ENCODE measurements at places on chromosomes 13 and 19.

- DNase-seq: no peak
Measured at GRCh38 chr19:15722956-15723355, 4.9 kb upstream of the OR10H2 start.

- DNase-seq: no peak
Measured at GRCh38 chr13:48720621-48721020, 66.9 kb downstream of the CYSLTR2 start.

DNA sequence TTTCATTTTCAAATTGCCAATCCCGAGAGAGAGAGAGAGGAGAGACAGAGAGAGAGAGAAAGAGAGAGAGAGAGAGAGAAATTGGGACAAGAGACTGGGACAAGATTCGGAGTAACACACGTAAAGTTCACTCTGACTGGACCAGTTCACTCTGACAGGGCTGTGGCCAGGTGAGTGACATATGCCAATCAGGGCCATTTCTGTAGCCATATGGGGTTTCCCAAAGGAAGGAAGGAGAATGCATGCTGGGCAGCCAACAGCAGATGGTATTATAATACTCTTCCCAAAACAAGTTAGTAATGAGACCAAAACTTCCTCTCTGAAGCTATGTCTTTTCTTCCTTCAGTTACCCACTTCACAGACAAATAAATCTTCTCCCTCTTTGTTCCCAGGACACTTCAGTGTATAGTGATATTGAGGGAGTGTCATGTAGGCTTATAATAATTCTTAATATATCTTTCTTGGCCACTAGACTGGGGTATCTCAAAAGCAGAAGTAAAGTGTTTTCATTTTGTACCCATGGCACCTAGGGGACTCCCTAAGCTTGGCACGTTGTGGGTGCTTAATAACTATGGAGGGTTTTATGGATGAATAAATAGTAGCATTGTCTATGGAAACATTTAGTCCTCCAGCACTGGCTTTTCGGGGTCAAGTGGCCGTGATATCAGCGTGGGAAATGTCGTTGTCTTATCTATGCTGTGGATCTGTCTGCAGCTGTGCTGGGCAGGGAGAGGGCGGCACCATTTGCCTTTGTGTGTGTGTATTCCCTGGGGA, 51.6 kb downstream of the SERP2 start:
- no peak for DNase-seq

GRCh38 chr13:63050287-63050686, 1634.6 kb upstream of the PCDH20 start:
- DNase-seq: no peak

DNA sequence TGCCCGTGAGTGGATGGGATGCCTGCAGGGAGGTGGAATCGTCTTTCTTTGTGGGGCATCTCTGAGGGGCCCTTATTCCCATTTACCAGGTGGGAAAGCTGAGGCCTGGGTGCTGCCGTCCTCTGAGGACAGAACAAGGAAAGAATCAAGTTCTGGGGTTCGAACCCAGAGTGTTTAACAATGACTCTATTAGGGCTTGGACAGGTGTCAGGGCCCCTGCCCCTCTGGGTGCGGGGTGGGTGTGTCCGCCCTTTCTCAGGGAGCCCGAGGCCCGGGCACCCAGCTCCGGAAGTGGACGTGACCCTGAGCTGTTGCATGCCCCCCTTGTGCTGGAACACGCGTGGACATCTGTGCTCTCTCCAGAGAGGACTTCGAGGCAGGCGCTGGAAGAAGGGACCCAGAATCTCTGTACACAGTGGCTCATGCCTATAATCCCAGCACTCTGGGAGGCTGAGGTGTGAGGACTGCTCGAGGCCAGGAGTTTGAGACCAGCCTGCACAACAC, 10.8 kb downstream of the NDUFA11 start:
- no peak for DNase-seq

DNA sequence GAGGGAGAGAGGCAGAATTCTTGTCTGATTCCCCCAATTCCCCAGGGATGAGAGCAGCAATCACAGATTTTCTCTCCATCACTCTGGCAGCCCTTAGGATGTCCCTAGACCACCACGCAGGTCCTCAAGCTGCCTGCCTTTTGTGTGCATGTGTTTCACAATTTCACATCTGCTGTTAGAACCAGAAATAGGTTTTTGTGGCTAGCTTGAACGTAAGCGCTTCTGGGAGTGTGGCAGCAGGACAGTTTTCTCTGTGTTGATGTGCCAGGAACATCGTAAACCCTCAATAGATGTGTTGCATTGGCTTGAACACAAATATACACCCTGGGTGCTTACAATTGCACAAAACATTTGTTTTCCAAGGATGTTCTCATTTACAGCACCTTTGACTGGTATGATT, 78.8 kb upstream of the TMTC4 start:
- no peak for DNase-seq

GRCh38 chr19:8085598-8086408, 33.2 kb downstream of the CCL25 start:
- DNase-seq: no peak

DNA sequence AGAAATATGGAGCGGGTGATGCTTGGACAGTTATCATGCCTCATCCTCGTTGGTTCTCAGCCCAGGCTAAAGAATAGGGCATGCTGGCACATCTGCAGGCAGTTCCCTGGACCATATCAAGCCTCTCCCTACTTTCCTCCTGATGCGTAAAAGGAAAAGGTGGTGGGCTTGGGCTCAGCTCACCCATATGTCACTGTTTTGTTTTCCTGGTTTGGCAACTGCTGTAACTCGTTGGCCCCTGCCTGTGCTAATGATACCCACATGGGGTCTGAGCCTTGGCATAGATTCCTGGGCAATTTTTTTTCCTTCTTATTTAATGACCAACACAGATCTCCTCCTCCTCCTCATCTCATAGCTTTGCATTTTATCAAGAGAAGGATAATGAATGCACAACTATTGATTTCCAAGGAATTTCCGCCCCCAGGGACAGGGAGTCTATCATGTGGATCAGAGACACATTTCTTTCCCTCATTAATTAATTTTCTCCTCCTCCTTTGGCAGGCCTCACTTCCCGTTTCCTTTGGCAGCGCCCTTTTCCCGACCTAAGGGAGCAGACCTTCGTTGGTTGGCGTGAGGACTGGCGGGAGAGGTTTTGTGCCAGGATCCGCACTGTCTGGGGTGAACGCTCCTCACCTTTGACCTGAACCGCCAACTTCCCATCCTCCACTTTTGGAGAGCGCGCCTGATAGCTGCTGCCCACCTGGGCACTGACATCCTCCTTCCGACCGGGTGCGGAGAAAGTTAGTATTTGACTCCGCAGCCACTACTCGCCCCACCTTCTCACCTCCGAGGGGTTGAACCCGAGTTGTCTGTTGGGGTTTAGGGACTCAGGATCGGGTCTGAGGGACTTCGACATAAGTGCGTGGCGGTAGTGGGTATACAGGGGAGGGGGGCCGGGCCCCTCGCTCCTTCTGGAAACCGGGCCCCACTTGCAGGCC, 3.4 kb upstream of the POU4F1 start:
- DNase-seq: no peak

DNA sequence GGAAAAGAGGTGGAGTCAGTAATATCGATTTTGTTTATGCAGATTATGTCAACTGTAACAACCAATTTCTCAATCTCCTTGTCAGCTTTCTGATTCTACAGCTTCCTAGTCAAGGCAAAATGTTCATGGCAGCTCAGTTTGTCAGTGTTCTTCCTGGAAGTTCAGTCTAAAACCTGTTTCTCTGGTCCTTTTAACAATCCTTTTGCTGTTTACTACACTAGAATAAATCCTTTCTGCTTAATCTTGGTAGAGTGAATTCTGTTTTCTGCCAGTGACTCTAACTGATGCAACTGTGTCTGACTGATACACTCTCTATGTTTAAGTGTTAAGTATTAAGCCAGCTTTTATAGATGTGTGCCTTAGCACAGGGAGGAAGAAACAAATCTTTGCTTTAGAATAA, 516.9 kb upstream of the KLF12 start:
- DNase-seq: no peak

GRCh38 chr13:102233566-102234208, 168.2 kb downstream of the FGF14 start:
- DNase-seq: no peak

DNA sequence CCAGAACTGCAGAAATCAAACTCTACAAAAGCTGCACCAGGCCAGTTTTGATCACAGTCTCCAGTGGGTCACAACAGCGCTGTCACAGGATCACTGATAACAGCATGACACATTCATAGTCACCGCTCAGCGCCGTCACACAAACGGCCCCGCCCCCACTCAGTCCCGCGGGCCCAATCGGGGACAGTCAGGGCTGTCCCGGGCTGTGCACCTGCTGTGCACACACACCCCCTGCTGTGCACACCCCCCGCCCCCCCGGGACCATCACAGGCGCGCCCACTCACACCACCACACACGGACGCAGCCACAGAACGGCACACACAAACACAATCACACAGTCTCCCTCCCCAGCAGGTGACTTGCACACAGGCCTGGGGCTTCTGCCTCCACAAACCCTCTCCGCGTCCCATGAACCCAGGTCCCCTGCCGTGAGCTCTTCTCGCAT, 435 bp upstream of the ZNF382 start:
- DNase-seq: peak; percentile 86

DNA sequence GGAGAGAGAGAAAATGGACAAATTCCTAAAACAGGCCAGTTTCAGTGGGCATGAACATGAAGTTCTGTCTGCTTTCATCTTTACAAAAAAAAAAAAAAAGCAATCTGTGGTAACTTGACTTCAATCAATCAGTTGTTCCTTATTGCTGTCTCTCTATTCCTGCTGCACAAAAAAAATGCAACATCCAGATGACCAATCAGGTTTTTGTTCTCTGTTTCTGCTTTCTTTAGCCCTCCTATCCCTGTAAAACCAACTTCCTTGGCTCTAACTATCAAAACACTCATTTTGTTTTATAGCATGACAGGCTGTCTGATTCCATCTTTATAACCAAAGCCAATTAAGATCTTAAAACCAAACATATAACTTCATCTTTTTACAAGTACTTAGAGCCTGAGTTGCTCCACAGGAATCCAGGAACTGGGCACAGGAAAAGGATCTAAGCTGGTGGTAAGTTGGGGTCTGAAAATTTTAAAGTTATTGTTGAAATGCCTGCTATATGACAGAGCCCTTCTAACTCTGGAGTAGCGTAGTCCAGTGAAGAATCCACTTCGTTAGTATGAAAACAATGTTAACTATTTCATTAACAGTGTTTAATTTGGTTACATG, at the start of gene FPR3:
FPR3 (plus strand) TSS at position 273 of the 606 bp plus-strand sequence. CDS start 28,592 bp downstream, outside the sequence.
- DNase-seq: no peak

DNA sequence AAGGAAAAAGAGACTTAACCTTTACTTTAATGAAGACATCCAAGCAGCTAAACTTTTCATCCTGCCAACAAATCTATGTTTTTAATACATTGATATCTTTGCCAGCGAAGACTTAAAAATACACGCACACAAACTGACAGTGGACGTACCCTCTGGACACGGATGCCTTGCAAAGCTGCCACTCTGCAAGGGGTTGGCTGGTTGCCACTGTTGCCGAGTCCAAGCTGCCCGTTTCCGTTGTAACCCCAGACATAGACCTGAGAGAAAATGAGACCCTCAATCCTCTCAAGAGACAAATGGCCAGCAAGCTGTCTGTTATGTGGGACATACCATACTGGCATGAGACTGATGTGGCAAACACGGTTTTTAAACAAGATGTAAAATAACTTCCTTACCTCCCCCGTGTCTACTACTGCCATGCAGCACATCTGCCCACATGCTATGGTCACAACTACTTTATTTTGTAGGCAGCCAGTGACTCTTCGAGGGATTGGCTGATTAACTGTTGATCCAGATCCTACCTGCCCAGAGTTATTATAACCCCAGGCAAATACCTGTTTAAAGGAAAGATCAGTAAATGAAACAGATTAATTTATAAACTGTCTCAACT, 21.2 kb downstream of the RCBTB2 start:
- DNase-seq: no peak

GRCh38 chr19:55676383-55676782, 1.4 kb downstream of the EPN1 start:
- DNase-seq: no peak

- DNase-seq: no peak
Measured at GRCh38 chr13:89267734-89268133, 1596.6 kb downstream of the SLITRK5 start.

- no peak for DNase-seq
Measured at GRCh38 chr13:106349080-106349931, 186.2 kb downstream of the EFNB2 start.

DNA sequence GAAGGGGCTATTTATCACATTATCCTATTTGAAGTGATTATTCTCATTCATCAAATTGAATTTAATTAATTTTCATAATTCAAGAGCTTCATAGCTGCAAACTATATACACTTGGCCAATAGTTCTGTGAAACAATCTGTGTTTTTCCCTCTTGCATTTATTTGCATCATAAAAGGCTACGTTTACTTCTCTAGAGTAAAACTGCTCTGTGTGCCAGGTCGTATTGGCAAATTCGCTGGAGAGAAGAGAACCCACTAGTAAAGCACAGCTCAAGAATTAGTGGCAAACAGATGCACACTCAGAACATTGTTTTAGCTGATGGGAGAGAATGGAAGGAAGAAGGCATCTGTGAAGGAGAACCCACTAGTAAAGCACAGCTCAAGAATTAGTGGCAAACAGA, 81.8 kb downstream of the CYSLTR2 start:
- DNase-seq: no peak
